ENCODE measurements at places on chromosomes 12 and 14.

- no peak for DNase-seq
Measured at GRCh38 chr14:92987713-92988510, 65.0 kb downstream of the CHGA start.

GRCh38 chr14:55605793-55606192 lies 25.8 kb downstream of the KTN1 start:
- DNase-seq = no peak

GRCh38 chr12:108850854-108851573 lies 6.4 kb downstream of the SSH1 start:
- no peak for DNase-seq

- no peak for DNase-seq
Measured at GRCh38 chr14:92154283-92154942, 32.6 kb downstream of the CPSF2 start.

DNA sequence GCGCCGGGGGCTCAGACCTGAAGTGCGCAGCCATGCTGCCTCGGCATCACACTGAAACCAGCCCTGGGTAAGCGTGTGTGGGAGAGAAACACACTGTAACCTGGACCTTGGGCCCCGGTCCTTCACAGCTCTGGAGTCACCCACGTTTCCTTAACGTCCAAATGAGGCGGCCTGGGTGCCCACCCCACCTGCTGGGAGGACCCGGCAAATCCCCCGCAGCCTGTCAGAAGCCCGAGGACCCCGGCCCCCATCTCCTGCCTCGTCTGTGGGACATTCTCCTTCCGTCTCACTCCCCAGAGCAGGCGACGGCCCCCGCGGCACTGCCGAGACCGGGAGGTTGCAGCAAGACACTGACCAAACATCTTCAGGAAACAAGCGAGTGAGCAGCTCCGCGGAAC lies 66.5 kb upstream of the GALNT9 start:
- no peak for DNase-seq

- DNase-seq = peak; percentile 29
Measured at GRCh38 chr12:121038861-121039668, at the start of gene OASL. TSS of gene OASL (minus strand) at chr12:121039246. CDS start at chr12:121038971, 275 bp downstream.

DNA sequence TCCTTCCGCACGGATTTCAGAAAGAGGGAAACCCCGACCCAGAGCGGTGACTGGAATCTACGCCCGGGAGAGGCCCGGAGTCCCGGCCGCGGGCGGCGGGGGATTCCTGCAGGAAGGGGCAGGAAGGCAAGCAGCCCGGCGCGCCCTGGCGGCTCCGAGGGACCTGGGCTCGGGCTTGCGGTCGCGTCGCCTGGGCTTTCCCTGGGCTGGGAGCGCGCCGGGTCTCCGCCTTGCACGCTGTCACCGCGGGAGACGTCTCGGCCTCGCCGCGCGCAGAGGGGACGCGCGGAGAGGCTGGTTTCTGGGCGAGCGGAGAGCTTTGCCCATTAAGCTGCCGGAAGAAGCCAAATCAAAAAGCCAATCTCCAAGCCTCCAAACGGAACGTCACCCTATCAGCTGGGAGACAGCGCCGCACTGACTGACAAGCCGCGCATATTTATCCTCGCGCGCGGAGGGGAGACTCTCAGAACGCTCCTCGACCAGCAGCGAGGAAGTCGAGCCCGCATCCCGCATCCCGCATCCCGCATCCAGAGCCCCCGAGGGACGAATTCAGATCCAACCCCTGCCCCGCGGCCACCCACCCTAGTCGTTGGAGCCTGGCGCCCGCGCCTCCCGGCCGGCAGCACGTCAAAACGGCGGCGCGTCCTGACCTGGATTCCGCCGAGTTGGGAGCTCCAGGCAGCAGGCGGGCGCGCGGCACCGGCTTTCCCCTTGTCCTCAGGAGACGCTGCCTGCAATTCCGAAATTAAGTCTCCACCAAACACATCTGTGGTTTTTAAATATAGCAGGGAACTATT lies at the start of gene SLC8A3:
Gene SLC8A3, minus strand, starts transcription at position 293 of the 797 bp plus-strand sequence. CDS start 20,529 bp downstream, outside the sequence.
- DNase-seq = peak; percentile 3

DNA sequence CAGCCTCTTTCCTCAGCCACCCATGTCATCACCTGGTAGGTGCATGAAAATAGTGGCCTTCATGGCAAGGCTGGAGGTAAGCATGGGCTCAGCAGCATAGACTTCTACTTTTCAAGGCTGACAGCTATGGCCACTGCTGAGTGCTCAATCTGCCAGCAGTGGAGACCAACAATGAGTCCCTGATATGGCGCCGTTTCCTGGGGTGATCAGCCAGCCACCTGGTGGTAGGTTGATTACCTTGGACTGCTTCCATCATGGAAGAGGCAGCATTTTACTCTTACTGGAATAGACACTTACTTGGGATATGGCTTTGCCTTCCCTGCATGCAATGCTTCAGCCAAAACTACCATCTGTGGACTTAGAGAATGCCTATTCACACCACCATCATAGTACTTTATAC lies 39.5 kb upstream of the USP44 start:
- no peak for DNase-seq

DNA sequence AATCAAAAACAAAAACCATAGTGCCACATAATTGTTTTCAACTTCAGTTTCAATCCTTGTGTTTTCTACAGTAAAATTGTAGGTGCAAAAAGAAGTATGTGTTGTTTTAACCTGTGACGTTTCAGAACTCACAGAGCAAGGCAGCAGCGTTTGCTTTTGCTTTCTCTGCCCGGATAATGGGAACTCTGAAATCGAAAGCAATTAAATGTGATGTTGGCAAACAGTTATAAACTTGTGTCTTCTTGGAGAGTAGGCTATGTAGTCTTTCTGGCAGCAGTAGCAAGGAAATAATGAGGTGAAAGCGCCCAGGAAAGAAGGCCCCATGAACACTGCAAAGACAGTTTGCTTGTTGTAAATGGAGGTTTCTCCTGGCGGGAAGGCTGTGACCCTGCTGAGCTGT lies 39.1 kb downstream of the FNTB start:
- DNase-seq = no peak

DNA sequence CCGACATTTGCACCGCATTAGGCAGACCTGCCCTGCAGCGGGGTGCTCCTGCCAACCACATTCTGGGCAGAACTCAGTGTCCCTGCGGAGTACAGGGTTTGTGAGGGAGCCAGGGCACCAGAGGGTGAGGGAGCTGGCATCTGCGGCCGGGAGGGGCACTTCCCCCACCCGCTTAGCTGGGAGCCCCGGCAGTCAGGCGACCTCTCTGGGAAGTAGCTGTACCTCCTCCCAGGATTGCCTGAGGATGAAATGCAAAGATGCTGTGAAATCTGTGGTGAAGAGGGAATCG lies 58.6 kb downstream of the ANKRD9 start:
- DNase-seq = no peak

- DNase-seq = no peak
Measured at GRCh38 chr14:77605392-77605972, 11.0 kb downstream of the SPTLC2 start.

DNA sequence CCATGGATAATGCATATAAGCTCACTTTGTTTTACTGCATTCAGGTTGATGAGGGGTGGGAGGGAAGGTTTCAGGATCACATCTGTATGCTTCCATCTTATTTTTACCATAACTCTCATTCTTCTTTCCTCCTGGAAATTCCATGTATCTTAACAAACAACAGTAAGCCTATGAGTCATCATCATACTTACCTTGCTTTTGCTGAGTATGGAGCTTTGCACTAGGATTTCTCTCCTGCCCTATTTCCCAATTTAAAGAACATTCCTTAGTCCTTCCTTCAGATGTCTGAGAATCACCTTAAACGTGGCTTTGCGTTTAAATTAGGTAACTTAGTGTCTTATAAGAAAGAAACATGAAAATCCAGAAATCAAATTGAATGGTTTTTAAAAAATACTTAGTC lies 1.6 kb upstream of the CLEC14A start:
- DNase-seq = no peak

DNA sequence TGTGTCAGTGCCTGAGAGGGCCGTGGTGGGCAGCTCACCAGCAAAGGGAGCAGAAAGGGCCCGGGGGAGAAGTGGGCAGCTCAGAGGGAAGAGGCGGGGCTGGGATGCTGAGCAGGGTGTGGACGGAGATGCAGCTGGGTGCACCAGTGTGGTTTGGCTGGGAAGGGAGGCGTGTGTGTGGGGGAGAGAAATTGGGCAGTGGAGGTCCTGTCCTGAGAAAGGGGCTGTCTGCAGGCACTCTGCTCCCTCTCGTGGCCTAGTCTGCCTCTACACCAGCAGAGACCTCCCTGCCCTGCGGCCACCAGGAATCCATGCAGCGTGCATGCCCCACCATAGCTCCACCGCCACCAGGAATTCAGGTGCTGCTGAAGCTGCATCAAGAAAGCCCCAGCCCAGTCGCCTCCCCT lies 6.4 kb downstream of the TMEM121 start:
- DNase-seq = no peak

DNA sequence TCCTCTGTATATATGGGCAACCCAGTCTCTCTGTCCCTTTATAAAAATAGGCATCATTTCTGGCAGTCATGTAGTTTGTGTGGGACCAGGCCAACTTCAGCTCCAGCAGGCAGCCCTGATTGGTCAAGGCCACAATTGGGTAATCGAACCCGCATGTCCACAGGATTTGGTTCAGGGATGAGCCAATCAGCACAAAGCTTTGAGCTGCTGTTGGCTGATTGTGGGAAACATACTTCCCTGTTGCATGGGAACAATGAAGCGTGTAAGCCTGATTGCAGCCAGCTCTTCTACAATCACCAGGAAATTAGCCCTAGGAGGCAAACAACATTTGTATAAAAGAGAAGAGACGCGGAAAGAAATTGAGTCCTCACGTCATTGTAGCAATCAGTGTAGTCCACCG lies 328.6 kb downstream of the PCNX1 start:
- DNase-seq = no peak

DNA sequence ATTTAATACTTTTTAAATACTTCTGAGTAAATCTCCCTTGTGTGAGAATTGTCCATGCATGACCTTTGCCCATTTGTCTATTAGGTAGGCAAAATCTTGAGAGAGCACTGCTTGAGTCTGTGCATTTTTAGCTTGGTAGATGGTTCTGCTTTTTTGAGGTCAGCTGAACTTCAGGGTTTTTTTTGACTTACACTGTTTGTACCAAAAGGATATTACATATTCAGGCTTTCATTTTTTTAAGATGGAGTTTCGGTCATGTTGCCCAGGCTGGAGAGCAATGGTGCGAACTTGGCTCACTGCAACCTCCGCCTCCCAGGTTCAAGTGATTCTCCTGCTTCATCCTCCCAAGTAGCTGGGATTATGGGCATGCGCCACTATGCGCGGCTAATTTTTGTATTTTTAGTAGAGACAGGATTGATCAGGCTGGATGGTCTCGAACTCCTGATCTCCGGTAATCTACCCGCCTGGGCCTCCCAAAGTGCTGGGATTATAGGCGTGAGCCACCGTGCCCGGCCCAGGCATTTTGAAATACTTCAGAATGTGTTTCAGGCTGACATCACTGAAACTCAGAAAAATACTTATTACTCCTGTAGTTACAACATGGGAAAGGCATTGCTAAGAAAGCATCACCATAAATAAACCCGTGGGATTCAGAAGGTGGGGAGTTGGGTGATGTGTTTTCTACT lies 11.1 kb downstream of the RASSF3 start:
- no peak for DNase-seq

DNA sequence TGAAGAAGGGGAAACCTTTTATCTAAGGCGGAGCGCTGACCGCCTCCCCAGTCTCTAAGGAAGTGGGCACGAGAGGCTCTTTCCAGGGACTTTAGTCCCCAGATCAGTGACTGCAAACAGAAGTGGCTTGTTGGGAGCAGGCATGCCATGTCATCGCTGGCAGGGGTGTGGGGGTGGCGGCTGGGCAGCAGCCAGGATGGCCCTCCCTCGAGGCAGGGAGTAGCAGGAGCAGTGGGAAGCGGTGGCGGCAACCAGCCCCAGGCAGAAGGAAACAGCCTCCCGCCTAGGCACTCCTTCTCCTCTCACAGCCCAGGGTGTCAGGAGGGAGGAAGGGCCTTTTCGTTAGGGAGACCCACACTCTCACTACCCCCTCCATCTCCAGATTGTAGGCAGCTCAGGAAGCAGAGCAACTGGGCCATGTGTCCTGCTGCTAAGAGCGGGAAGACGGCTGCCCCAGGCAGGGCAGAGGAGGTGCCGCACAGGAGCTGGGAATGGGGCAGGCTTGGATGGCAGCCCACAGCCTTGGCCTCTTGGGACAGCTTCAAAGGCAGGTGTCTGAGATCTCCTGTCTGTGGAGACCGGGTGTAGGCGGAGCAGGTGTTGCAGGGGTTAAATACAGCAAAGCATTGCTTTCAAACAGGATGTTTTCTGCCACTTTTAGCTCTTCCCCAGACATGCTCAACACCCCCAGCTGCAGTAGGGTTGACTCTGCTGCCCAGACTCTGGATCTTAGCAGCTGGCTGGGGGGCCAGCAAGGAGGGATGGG lies 21.8 kb downstream of the VDR start:
- DNase-seq = no peak

GRCh38 chr14:103696466-103697071 lies 18.7 kb downstream of the XRCC3 start:
- no peak for DNase-seq

GRCh38 chr12:120762086-120762485 lies 36.5 kb downstream of the ACADS start:
- DNase-seq = no peak

DNA sequence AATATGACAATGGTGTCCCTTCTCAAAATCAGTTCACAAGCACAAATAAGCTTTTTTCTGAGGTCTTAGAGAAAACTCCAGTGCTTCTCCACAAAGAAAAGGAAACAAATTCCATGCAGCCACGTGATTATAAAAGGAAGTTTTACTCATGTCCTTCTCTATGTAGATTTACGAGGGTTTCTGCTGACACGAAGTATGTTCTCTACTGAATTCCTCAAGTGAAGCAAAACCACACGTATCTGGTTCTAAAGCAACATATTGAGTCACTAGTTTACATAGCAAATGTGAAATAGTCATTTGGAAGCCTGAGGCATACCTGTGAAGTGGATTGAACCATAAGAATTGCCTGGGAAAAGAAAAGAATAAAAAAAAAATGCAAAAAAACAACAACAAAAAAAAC lies 31.9 kb downstream of the BMP4 start:
- DNase-seq = no peak

- DNase-seq = no peak
Measured at GRCh38 chr12:49565406-49566265, 2.3 kb downstream of the MCRS1 start.

DNA sequence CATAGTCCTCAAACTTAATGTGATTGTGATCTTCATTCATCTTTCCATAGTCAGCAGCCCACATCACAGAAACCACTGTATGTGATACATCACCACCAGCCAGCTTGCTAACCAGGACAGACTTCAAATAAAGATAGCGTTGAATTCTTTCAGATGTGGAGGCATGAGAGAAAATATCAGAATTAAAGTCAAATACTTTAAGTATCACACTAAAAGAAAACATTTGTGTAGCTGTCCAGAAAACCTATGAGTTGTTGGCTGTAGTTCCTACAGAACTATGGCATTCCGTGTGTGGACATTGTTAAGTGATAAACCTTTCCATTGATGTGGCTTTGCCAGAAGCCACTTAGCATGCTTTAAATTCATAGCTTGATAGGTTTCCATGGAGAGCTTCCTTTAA lies 105.1 kb downstream of the LLPH start:
- no peak for DNase-seq

- no peak for DNase-seq
Measured at GRCh38 chr14:52690983-52691760, 4.2 kb downstream of the ERO1A start.

- no peak for DNase-seq
Measured at GRCh38 chr12:122659579-122659978, 43.6 kb downstream of the HCAR2 start.
